ENCODE measurements at places on chromosomes 7 and 10.

DNA sequence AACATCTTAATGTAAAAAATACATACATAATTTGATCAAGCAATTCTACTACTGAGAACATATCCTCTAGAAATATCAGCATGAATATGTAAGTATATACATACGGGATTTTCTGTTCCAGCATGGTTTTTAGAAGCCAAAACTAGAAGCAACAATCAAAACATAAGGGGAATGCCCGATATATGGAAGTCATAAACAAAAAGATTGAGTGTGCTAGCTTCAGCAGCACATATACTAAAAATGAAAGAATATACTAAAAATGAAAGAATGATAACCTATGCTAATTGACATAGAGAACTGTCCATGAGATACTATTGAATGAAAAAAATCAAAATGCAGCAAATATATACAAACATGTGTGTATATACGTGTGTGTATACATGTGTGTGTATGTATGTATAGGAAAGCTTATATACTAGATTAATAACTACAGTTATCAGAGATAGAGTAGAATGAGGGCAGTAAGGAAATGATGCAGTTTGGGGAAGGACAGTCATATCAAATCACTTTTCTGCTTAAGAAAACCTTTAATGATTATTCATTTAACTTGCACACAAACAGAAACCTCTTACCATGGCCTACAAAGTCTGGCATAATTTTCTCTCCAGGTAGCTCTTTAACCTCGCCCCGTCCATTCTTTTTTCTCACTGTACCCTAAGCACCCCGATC is 72.9 kb downstream of the NPY start:
- DNase-seq, result no peak

DNA sequence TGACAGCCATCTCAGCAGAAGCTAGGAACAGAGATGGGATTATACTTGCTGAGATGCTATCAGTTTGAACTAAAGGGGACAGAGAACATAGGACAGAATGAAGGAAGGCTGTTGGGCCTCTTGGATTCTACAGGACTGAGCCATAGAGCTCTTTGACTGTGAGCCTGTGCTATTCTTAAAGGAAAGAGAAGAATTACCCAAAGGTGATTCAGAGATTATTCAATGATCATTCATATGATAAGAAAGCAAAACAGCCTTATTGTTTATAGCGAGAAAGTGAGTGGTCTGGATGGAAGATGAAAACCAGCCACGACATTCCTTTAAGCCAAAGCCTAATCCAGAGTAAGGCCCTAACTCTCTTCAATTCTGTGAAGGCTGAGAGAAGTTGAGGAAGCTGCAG is 69.7 kb upstream of the NEUROD6 start:
- no peak for DNase-seq

DNA sequence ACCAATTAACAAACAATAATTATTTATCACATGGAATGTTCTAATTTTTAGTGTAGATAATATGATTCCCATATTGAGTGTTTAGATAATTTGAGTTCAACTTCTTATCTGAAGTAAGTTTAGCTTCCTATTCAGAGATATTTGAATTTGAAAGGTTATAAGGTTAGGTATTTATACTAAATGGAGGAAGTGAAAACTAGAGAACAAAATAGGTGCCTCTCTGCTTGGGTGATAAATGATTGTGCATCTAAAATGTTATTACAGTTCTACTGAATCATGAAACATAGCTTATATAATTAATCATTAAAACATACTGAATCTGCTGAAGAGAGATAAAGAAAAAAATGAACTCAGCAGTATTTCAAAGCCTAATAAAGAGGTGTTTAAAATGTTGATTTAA is 1174.3 kb downstream of the XPNPEP1 start:
- no peak for DNase-seq

DNA sequence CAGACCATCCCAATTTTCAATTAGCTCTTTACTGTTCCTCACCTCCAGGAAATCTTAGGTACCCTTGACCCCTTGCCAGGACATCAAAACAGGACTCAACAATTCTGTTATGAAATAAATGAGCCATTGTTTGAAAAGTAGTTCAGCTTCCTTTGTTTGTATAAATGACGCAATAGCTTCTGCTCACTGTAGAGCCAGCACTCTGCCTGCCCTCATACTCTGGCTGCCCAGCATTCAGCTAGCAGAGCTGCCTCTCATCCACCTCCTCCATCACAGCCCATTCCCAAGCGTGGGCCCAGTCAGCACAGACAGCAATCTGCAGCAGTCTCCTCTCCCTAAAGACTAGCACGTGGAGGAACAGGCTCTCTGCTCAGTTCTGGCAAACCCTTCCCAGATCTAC is 478.6 kb downstream of the GRID1 start:
- DNase-seq, result no peak

DNA sequence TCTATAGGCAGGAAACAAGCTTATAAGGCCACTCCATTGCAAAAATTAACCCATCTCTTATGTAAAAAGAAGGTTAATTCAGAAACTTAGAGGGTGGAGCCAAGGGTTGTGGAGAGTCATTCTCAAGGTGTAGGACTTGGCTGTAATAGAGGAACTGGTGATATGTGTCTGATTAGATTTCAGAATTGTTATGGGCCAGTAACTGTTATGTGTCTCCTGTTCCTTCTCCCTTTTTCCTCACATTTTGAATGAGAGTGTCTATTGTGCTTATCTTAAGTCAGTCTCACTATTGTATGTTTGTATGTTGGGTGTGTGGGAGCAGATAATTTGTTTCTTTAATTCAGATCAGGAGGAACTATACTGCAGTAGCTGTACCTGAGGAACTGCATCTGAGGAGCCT is 49.1 kb downstream of the AHCYL2 start:
- DNase-seq, result no peak

DNA sequence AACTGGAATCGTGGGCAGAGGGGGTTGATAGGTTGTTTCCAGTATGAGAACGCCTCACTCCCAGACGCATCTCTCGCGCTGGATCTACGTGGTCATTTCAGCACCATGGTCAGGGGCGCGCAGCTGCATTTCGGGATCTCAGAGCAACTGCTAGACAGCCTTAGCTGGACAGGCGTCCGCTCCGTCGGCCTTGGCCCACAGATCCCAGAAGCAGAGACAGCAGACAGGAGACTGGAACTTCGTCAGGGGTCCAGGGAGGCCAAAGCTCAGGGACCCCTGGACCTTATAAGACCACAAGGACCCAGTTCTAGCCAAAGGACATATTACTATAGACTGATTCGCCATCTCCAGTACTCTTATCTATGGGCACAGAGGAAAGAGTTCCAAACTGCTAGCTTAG is 5.3 kb downstream of the NEUROG3 start:
- no peak for DNase-seq

DNA sequence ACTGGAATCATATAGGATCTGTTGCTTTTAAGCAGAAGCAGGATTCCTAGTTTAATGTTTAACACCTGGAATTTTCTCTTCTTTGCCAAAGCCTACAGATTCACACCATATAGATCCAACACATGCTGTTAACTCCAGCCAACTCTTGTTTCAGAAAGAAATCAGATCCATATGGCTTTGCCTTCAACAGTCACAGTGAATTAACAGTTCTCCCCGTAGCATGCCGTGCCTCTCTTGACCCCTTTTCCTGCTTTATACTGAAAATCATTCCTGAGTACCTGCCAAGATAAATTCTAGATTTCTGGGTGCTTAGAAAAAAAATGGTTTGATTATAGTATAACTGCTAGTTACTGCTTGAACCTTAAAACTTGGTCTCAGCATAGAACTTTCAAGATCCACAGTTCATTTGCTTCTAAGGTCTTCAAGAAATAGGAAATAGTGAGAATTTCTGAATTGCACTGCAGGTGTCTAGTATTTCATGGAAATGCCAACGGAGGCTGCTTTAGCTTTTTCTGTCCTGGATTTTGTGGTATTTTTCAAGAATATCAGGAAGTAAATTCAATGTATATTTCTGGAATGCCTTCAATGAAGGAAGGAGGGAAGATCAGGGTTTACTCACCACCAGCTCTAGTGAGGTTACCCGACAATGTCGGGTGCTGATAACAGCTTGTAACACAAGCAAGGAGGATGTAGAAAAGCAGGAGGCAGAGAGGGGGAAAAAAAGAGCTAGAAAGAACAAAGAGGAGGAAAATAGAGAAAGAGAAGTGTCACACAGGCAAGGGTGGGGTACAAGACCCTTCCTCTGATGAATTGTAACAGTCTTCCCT is 6.6 kb downstream of the AASS start:
- DNase-seq, result no peak

GRCh38 chr7:50273301-50273700 is 31.2 kb upstream of the IKZF1 start:
- DNase-seq, result no peak

All from NCI-H146 (cell line).